Transverse colon (tissue), 4 donors: ENCODE measurements at places on chromosomes 6 and 20. TPM values are rescaled to one million over a fixed set of nuclear protein-coding genes. Genes with fewer than 3 reads are reported as not detected.

LY6G6D gene
- total RNA-seq = not detected

SLCO4A1 gene
- 375 TPM for total RNA-seq

HLA-G gene
- total RNA-seq = not detected

OOEP gene
- total RNA-seq = not detected

HLA-DQB1 gene
- 1.9 TPM for total RNA-seq

HMGCLL1 gene
- total RNA-seq = not detected

ZNF165 gene
- total RNA-seq = 4.1 TPM
